T-helper 17 cell (primary cell): ENCODE measurements at places on chromosomes 11 and 22. TPM values are rescaled to one million over a fixed set of nuclear protein-coding genes. Genes with fewer than 3 reads are reported as not detected.

DNA sequence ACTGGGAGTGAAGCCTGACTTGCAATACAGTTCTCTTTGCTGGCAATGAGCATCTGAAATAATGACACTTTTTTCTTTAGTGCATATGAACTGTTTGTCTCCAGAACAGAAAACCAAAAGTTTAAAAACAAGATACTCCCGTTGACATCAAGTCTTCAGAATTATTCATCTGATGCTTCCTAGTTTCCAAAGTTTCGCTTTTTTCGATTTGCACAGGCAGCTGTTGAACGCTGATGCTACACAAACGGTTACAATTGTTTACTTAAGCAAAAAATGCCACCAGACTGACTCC is 612 bp upstream of the BIRC2 start:
- peaks cover 2% of the 10 kb centered on the region for H3K36me3 ChIP-seq
- DNase-seq, result no peak
- H3K4me3 ChIP-seq, result peak overlapping the region; percentile 97
- H3K4me1 ChIP-seq, result peaks cover 39% of the 10 kb centered on the region
- H3K27ac ChIP-seq, result peak overlapping the region; percentile 99

- peak overlapping the region; percentile 11 for H3K27ac ChIP-seq
- H3K36me3 ChIP-seq, result no peaks in the 10 kb centered on the region
- no peaks in the 10 kb centered on the region for H3K27me3 ChIP-seq
- H3K4me1 ChIP-seq, result peaks cover 2% of the 10 kb centered on the region
- DNase-seq, result no peak
Observed at GRCh38 chr11:77165066-77165465, 37.0 kb downstream of the MYO7A start.

The CELSR1 gene
- 3.0 TPM for total RNA-seq

The ADAMTS8 gene
- total RNA-seq, result not detected

DNA sequence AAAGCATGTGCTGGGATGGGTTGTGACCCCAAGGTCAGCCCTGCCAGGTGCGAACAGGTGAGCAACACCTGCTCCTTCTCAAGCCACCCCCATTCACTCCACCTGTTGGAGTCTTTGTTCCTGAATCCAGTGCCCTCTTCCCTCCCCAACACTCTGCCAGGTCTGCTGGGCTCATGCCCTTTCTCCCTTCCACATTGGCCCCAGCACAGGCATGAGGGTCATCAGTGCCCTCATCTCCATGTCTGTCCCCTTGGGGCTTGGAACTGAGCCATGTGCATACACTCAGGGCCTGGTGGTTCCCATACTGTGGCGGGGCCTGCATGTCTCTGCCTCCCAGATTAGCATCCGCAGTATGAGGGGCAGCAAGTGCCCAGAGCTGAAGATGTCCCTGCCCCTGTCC is 19.1 kb downstream of the RFPL2 start:
- H3K36me3 ChIP-seq, result no peaks in the 10 kb centered on the region
- no peak for DNase-seq
- peaks cover 5% of the 10 kb centered on the region for H3K4me1 ChIP-seq
- H3K4me3 ChIP-seq, result no peak overlapping the region
- H3K27ac ChIP-seq, result no peak overlapping the region

DNA sequence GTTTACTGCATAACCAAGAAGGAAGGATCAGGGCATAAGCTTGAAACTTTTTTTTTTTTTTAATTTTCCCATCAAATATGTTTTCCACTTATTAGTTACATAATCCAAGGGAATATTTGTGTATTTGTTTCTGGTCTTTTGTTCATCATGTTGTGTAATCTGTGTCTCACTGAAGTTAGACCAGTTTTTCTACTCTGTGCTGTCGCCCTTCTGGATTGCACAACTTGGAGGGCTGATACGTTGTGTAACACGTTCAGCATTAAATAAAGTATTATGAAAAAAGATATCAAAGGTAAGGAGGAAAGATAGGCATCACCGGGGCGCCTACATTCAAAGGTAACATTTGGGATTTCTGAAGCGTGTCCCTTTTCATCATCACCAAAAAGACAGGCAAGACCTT is 3.3 kb upstream of the E2F8 start:
- DNase-seq, result no peak
- H3K36me3 ChIP-seq, result peaks cover 2% of the 10 kb centered on the region
- no peak overlapping the region for H3K27ac ChIP-seq
- H3K27me3 ChIP-seq, result peaks cover 42% of the 10 kb centered on the region

GRCh38 chr11:36567694-36568093 is at the start of gene RAG1:
TSS of gene RAG1 (plus strand) at chr11:36568007. CDS start at chr11:36573305, 5,298 bp downstream.
- no peak within 1 kb of the TSS for H3K4me3 ChIP-seq
- H3K4me1 ChIP-seq, result peaks cover 11% of the 10 kb centered on the region
- no peaks in the 10 kb centered on the region for H3K36me3 ChIP-seq
- DNase-seq, result no peak
- H3K27me3 ChIP-seq, result peaks cover 64% of the 10 kb centered on the region
- no peak within 1 kb of the TSS for H3K27ac ChIP-seq

The CSF2RB gene
- 8.0 TPM for total RNA-seq

- peaks cover under 1% of the 10 kb centered on the region for H3K36me3 ChIP-seq
- no peak for DNase-seq
- H3K4me3 ChIP-seq, result no peak overlapping the region
- peak overlapping the region; percentile 74 for H3K27ac ChIP-seq
- no peaks in the 10 kb centered on the region for H3K27me3 ChIP-seq
Observed at GRCh38 chr22:39655831-39656230, 85.3 kb downstream of the CACNA1I start.

GRCh38 chr11:73334384-73335203 is 26.5 kb downstream of the ARHGEF17 start:
- no peaks in the 10 kb centered on the region for H3K4me1 ChIP-seq
- no peak overlapping the region for H3K4me3 ChIP-seq
- no peaks in the 10 kb centered on the region for H3K36me3 ChIP-seq
- H3K27me3 ChIP-seq, result peaks cover 5% of the 10 kb centered on the region
